ENCODE measurements at places on chromosomes 3 and 15.

DNA sequence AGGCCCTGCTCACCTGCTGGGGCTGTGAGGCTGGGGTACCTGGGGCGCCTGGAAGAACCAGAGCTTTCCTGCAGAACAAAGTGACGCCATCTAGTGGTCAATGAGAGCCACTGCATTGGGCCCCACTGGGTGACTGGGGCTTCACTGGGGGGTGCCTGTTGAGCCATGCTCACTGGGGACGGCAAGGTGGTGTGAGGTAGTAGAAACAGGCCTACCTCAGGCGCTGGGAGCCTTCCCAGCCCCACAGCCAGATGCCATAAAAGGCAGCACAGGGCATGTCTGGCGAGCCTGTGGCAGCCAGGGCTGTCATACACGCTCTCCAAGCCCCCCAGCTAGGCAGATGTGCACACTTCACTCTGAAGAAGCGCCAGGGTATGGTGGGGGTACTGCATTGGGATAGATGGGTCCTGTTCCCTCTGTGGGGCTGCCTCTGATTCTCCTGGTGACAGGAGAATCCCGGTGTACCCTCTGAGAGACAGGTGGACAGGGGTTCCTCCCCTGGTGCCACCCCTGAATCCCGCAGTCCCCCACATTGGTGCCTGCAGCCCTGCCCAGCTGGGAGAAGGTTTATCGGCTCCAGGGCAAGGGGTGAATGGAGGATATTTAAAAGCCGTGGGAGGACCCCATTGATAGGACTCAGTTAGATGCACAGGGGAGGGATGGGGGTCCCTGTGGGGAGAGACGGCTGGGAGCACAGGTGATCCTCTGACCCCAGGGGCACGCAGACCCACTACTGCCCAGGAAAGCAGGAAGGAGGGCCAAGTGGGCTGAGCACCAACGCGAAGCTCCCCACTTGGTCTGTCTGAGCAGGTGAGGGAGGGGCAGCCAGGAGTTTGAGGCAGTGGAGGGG, 178.8 kb downstream of the NSMCE3 start:
- DNase-seq = peak; percentile 78

DNA sequence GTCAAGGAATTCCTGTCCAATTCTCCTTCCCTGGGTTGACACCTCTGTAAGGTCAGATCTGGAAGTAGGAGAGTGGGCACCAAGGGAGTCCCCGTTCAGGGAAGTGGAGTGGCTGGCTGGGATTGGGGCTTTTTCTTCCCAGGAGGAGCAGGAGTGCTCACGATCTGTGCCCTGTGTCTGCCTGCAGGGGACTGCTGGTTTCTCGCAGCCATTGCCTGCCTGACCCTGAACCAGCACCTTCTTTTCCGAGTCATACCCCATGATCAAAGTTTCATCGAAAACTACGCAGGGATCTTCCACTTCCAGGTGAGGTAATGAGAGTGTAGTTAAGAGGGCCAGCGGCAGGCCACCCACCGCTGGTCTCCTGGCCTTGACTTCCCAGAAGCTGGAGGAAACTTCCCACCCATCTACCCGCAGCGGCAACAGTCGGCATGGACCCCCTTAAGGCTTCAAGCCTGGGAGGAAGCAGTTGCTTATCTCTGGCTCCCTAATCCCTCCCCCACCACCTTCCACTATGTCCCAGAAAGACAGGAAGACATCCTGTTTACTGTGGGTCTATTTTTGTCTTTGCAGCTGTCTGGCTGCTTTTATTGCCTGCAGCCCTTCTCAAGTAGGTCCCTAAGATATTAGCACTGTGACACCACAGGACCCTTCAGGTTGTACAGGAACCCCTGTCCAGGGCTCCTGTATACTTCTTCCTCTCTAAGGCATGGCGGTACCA, 26.8 kb downstream of the CAPN3 start:
- peak; percentile 9 for DNase-seq

GRCh38 chr15:39145854-39146625, 434.8 kb upstream of the THBS1 start:
- DNase-seq = no peak

GRCh38 chr3:54827776-54828175, 100.1 kb downstream of the LRTM1 start:
- no peak for DNase-seq

DNA sequence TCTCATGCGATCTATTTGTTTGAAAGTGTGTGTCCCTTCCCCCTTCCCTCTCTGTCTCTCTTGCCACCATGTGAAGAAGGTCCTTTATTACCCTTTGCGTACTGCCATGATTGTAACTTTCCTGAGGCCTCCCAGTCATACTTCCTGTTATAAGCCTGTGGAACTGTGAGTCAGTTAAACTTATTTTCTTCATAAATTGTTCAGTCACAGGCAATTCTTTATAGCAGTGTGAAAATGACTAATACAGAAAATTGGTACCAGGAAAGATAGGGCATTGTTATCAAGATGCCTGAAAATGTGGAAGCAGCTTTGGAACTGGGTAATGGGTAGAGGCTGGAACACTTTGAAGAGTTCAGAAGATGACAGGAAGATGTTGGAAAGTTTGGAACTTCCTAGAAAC, 743.7 kb upstream of the NECTIN3 start:
- DNase-seq = no peak

- no peak for DNase-seq
These were observed 51.0 kb downstream of the DPPA2 start for GRCh38 chr3:109265295-109265694.

DNA sequence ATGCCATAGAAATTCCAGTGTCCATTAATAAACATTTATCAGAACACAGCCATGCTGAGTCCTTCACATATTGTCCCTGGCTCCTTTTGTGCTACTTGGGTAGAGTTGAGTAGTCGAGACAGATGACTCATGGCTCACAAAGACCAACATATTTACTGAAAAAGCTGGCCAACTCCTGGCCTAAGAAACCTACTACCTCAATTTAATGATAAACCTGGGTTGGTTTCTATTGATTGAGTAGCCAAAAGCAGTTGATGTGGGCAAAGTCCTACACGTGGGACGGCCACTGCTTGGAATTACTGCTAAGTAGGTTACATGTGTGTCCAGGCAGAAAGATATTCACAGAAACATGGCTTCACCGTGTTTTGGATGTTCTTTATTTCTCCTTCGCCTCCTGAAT, 402.2 kb downstream of the NR2F2 start:
- DNase-seq = no peak

DNA sequence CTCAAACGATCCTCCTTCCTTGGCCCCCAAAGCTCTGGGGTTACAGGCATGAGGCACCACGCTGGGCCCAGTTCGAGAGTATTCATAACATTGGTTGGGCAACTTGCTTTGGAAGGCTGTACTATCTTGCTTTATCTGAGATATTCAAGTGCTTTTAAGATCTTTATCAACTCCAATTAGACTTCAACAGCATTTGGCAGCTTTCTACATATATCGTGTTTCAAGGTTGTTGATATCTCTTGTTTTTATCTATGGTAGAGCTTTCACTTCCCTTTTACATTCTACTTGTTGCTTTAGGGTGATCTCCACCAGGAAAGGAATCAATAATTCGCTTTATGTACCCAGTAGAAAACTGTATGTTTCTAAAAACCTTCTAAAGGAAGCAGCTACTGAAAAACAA, 395.3 kb downstream of the IL5RA start:
- DNase-seq = no peak

Data from D341Med (cell line).